ENCODE measurements at places on chromosomes 5 and 9.

DNA sequence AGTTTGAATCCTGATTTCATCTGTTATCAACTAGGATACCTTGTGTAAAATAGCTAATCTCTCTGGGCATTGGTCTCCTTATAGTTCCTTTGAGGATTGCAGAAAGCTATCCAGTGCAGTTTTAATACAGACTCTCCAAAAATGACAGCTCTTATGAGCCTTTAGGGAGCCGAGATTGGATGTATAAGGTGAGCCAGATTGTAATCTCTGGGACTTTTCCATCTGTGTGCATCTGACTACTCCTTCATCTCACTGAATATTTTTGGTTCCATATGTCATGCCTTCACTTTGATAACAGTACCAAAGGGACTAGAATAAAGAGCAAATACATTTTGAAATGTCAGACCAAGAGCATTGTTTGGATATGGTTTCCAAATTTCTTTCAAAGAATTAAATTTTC is 367.2 kb downstream of the TMEM232 start:
- no peak for ATAC-seq

DNA sequence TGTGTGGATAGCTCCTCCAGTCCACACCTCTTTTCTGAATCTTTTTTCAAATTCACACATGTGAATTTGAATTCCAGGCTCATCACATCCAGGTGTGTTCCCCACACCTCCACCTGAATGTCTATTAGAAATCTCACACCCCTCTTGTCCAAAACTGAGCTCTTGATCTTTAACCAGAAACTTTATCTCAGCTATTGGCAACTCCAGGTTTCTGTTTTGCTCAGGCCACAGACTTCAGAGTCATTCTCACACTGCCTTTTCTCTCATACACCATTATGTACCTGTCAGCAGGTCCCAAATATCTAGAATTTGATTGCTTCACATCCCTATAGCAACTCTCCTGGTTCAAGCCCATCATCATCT is 11.6 kb downstream of the NIPSNAP3B start:
- peak; percentile 82 for ATAC-seq

GRCh38 chr5:156148301-156148700 is 178.7 kb upstream of the SGCD start:
- ATAC-seq, result no peak

GRCh38 chr9:91972076-91972626 is 22.1 kb upstream of the ROR2 start:
- ATAC-seq, result no peak

- peak; percentile 70 for ATAC-seq
Observed at GRCh38 chr9:130352081-130352480, 86.5 kb downstream of the HMCN2 start.

DNA sequence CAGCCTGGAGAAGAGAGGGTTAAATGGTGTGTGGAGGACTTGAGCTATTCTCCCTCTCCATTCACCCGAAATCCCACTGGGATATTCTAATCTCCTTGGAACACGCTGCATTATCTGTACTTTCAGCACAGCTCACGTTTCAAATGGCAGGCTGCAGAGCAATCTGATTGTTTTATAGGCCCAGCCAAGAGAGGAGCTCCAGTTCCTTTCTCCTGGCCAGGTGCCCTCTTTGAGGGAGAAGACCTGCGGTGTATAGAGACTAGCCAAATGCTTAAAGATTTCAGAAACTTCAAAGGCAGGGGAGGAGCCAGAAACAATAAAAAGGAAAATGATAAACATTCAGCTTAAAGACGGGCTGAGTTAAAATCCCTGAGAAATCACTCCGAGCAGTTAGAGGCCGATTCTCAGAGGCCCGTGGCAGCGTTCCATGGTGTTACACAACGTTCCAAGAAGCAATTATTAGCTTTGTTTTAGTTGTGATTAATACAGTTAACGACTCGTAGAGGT is 564.0 kb upstream of the KLF4 start:
- ATAC-seq, result no peak

GRCh38 chr9:82412586-82413305 is 424.2 kb downstream of the SPATA31D1 start:
- no peak for ATAC-seq

- no peak for ATAC-seq
Observed at GRCh38 chr5:42749020-42749419, 7.6 kb upstream of the CCDC152 start.

DNA sequence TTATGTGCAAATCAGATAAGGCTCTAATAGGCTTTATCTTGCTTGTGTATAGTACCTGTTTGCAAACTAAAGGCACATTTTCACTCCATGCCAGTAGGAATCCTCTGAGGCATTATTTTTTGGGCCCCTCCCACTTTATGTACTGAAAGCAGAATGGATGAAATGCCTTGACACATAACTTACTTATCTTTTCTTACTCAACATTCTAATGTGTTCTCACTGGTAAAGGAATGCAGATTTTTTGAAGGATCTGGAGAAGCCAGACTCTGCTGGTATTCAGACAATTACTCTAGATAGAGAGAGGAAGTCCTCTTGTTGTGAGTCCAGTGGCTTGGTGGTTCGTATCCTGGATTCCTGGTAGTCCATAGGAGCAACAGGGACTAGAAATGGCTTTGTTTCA is 336.7 kb downstream of the CCDC171 start:
- ATAC-seq, result no peak

- ATAC-seq, result no peak
Observed at GRCh38 chr5:62542720-62543119, 35.9 kb upstream of the LRRC70 start.

GRCh38 chr9:131554087-131554842 is 8.9 kb downstream of the PRRT1B start:
- ATAC-seq, result peak; percentile 53

DNA sequence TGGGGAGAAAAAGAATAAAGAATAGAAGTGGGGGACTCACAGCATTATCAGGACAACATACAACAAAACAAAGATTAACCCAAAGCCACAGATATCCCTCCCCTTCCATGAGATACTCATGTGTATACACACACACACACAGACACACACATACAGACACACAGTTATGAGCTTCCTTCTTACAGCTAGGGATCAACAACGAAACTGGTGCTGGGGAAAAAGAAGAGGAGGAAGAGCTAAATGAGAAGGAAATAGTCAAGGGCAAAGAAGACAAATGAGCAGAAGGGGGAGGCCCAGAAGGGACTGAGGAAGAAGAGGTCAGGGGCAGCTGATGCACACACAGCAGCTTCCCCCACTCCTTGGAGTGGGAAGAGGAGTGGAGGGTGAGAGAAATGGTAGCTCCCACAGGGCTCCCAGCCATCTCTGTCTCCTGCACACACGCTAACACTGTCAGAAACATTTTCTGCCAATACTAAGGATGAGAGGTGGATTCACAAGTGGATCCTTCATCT is 66.2 kb downstream of the SIL1 start:
- no peak for ATAC-seq

GRCh38 chr5:141662028-141662427 is 10.8 kb upstream of the FCHSD1 start:
- no peak for ATAC-seq

- no peak for ATAC-seq
Observed at GRCh38 chr5:172339264-172340180, 56.0 kb upstream of the UBTD2 start.

GRCh38 chr5:77751328-77752023 is 24.7 kb downstream of the TBCA start:
- no peak for ATAC-seq

- ATAC-seq, result no peak
Observed at GRCh38 chr5:43050384-43050783, 10.3 kb upstream of the ANXA2R start.

DNA sequence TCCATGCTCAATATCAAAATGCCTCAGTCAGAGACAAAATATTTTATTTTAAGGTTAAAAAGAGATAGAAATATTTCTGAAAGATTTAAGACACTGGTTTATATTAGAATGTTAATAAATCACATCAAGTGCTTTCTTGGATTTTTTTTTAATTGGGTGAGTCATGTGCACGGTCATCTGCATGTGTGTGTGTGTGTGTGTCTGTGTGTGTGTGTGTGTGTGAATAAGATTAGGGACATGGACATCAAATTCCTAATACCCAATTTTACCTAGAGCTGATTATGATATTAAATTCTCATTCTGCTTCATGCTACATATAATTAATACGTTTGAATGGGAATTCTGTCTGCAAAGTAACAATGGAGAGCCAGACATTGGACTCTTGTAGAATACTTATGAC is 122.9 kb downstream of the BASP1 start:
- ATAC-seq, result no peak

GRCh38 chr5:133147815-133148567 is 96.2 kb downstream of the HSPA4 start:
- ATAC-seq, result no peak

GRCh38 chr9:101307524-101308213 is 77.1 kb downstream of the BAAT start:
- ATAC-seq, result no peak

DNA sequence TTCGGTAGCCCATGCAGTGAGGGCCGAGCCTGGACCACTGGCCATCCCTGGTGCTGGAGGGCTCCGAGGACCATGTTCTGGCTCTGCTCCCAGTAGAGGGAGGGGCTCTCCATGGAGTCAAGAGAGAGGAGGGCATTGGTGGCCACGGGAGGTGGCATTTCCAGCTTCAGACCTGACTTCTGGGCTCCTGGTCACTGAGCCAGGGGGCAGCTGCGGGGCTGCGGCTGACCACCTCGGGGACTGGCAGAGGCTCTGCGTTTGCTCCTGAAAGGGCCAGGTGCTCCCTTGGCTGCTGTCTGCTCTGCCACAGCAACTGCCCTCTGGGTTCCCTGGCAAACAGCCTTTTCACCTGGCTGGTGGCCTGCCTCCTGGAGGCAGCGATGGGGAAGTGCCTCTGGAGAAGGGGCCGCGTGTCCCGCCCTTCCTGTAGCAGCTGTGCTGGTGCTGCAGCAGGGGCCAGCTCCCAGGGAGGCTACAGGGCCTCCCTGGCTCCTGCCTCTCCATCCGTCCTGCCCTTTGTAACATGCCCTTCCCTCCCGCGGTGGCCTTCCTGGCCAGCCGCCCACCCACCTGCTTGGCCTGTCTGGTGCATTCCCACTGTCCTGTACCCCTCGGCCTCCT is 144.6 kb downstream of the CACNA1B start:
- ATAC-seq, result no peak

DNA sequence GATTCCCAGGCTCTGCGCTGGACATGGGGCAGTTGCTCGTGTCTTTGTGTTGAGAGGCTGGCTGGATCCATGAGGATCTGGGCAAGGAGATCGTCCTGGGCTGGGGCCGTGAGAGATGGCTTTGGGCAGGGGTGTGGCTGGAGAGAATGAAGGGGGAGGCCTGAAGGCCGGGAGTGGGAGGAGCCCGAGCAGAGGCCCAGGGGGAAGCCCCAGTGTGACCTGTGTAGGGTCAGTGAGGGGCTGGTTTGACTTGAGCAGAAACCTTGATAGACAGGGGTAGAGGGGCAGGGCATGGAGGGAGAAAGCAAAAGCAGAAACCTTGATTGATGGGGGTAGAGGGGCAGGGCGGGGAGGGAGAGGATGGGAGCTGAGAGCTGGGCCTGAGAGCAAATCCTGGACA is 54.4 kb upstream of the ASS1 start:
- no peak for ATAC-seq

- no peak for ATAC-seq
Observed at GRCh38 chr5:9390113-9390512, 155.8 kb downstream of the SEMA5A start.

DNA sequence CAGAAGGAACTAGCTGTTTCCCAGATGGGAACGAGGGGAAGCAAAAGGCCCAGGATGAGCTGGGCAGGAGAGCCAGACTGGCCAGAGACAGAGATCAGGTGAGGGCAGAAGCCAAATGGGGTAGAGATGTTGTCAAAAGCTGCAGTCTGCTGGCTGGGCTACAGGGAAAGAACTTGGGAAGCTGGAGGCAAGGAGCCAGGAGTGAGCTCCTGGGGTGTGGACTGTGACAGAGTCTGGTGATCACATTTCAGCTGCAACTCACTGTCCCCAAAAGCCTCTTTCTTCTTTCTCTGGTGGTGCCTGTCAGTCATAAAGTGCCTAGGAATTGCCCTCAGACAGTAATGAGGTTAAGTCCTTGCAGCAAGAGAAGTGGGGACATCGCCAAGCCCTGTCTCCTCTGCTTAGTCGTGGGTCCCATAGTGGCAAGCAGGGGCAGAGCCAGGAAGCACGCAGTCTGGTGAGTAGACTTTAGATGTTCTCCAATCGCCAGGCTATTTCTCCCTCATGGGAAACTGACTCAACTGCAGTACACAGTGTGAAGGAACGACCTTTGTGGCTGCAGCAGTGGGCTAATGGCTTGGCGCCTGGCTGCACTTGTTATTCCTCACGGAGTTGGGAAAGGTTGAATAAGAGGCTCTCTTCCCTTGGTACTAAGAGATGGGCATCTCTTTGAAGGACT is 2.5 kb upstream of the FSD1L start:
- no peak for ATAC-seq

GRCh38 chr5:169944115-169944514 is 36.2 kb downstream of the INSYN2B start:
- ATAC-seq, result no peak

DNA sequence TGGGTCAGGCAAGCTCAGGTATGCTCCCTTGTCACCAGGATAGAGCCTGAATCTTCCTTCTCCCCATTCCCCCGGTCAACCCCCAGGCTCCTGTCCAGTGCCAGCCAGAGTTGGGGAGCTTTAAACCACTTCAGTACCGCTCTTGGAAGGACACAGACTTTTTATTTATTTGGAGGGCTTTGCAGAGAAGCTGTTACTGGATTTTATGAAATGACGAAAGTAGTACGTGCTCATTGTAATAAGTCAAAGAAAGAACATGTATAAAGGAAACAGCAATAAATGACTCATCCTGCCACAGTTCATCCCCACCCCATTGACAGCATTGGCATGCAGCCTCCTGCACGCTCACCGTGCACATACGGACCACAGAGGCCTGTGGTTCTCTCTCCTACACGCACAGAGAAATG is 230.3 kb downstream of the AUH start:
- peak; percentile 91 for ATAC-seq

- no peak for ATAC-seq
Observed at GRCh38 chr9:111158363-111158762, 120.1 kb upstream of the LPAR1 start.

Measured in stimulated activated memory B cell treated with anti-CD40 and anti-IgM and Interleukin-4, amounts not matched to agents 10 μg/mL and 1 μg/mL and 100 μg/mL, for 72 hours (primary cell).